ENCODE measurements at places on chromosomes 6 and 20.
A peak's percentile ranks its signal among the peaks of the same experiment; 100 is the strongest.

DNA sequence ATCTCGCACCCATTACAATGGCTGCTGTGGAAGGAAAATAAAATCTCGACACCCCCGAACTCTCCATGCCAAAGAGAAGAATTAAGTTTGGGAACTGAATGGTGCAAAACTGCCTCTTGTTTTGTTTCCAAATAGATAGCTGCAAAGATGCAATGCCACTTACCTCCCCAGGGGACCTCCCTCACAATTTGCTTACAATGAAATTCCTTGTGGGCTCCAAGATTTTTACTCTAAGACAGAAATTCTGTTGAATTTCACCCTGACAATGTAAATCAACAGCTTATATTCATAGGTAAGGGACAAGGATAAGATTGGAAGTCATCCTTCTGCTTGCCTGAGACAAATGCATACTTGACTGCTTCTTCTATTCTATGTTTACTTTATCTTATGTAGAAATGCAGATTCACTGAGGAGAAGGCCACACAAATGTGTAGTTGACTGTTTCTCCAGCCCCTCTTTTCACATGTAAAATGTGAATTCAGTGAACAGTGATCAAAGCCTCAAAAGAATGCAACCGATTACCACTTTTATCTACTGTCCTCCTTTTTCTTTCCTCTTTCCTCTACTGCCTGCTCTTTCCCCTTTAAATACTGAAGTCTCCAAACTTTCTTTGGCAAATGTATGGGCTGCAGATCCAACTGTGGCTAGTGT, 36.6 kb downstream of the ADGRF4 start:
- no peak for DNase-seq

DNA sequence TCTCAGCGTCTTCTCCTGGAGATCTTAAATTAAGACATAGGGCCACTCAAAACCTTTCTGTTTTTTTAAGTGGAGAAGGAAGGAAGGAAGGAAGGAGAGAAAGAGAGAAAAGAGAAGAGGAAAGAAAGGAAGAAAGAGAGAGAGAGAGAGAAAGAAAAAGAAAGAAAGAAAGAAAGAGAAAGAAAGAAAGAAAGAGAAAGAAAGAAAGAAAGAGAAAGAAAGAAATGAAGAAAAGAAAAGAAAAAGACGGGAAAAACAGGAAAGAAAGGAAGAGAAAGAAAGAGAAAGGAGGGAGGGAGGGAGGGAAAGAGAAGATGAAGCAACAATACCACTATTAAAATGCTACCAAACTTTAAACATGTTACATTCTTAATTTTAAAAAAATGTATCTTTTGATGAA, 336.5 kb upstream of the ARID1B start:
- no peak for DNase-seq

- DNase-seq: no peak
Measured at GRCh38 chr20:38986663-38987062, 24.5 kb downstream of the DHX35 start.

- peak; percentile 8 for DNase-seq
Measured at GRCh38 chr6:6972456-6972855, 135.3 kb upstream of the RREB1 start.

GRCh38 chr6:158730541-158730907, 80.7 kb downstream of the SYTL3 start:
- DNase-seq: no peak

DNA sequence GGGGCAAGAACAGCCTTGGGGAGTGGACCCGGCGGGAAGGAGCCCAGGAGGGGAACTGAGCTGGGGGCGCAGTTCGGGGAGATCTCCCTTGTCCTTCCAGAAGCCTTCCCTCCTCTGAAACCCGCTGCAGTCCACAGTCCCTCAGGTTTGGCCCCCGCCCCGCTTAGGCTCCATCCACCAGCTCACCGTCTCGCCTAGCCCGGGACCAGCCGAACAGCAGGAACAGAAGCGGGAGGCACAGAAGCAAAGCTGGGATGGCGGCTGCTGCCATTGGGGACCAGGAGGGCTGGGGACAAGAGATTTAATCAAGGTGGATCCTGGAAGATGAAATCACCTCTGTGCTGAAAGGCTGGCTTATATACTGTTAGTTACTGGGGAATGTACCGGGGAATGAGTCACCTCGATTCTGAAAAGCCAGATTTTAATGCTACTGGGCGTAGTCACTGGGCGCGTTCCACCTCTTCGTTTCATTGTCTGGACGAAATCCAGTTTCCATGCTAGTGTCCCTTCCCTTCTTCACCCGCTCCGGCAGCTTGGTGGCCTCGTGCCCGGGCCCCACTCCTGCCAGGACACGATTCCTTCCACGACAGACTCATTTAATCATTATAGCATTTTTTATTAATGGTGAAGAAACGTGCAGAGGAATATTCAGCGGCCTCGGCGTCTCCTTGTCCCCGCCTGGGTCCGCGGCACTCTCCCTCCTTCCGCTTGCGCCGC, at the start of gene RAET1L:
RAET1L (minus strand) TSS at position 332 of the 717 bp plus-strand sequence; CDS start at position 271, 61 bp downstream.
- peak; percentile 7 for DNase-seq

DNA sequence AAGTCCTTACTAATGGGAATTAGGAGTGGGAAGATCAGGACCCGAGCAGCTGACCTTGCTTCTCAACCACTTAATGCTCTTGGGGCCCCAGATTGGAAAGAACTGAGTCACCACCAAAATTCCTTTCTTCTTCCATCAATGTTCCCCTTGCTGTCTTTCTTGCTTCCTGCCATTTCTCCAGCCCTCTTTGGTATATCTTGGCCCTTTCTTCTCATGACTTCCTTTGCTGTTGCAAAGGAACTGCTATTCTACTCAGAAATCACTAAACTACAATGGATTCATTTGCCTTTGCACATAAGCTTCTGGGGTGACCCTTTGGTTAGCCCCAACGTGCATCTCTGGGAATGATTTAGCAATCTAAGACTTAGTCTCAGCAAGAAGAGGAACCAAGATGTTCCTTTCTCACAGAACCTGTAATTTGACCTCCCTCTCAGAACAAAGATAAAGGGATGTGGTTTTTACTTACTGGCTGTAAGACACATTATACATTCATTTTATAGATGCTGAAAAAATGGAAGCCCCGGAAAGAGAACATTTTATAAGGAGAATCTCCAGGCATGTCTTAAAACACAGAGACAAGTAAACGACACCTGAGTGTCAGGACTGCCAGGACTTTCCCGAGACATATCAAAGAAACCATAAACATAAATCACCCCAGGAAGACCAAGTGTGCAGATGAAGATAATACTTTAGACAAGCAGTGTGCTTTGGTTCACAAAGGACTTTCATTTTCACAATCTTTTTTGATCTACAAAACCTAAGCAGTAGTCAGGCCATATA, 99.0 kb upstream of the TNFAIP3 start:
- DNase-seq: peak; percentile 89

DNA sequence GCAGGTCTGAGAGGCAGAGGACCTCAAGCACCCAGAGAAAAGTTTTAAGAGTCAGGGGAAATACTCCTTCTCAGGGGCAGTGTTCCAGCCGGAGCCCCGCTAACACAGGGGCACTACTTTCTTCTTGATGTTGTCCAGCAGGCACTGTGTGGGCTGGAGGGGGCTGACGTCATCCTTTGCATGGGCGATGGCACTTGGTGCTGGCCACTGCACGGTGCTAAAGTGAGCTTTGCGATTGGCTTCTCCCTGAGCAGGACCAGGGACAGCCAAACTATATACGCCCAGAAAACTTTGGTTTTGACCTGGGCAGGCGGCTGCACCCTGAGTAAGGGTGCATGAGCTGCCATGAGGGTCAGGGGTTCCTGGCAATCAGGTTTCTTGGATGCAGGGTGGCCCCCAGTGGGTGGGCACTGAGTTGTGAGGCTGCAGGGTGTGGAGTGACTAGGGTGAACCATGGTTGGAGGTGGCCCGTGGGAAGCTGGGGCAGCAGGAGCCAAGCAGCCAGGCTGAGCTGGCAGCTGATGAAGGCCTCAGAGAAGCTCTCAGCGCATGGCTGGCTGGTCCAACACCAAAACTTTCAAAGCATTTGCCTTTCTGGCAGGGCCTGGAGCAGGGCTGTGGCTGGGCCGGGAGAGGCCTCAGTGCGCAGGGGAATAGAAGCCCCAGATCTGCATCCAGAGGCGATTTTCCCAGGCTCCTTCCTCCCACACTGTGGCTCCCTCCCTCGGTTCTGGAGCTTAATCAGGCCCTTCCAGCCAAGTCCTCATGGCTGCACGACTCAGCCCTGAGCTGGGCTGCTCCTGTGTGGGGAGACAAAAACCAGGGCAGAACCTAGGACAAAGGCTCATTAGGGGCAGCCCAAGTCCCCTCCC, 18.3 kb downstream of the MRPS18A start:
- DNase-seq: peak; percentile 42

GRCh38 chr6:46220352-46221221, 49.8 kb upstream of the ENPP5 start:
- no peak for DNase-seq

GRCh38 chr20:9129756-9130155, 60.9 kb downstream of the PLCB4 start:
- DNase-seq: no peak

DNA sequence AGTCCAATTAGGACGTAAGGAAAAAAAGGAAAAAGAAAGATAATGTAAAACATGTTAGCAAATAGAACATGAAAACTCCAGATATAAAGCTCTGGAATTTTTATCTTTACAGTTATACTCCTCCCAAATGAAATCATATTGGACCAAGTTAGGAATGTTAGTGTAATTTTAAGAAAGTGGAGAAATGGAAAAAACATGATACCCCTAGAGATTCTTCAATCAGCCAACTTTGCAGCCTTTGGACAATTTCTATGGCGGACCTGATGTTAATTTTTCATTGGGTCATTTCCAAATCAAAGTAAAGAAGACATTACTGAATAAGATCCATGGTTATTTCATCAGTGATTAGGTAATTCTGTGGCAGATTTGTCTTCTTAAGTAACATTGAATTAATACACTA, 748.7 kb downstream of the RFPL4B start:
- DNase-seq: no peak

DNA sequence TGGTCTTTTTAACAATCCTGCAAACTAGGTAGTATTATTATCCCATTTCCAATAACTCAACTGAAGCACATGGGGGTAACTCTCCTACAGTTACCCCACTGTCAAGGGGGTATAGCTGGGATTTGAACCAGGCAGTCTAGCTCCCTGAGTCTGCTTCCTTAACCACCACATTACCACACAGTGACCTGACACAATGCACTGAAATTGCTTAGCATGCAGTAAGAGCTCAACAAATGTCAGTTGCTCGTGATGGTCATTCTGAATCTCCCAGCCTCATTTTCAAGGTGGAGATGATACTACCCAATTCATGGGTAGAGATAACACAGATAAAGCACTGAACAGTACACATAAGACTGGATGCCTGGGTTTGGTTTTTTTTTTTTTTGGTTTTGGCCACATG, 193.2 kb upstream of the MYLIP start:
- DNase-seq: no peak

GRCh38 chr20:60477958-60478357, 519.7 kb downstream of the CDH26 start:
- DNase-seq: no peak

GRCh38 chr6:118617417-118617816, 34.0 kb downstream of the CEP85L start:
- no peak for DNase-seq

DNA sequence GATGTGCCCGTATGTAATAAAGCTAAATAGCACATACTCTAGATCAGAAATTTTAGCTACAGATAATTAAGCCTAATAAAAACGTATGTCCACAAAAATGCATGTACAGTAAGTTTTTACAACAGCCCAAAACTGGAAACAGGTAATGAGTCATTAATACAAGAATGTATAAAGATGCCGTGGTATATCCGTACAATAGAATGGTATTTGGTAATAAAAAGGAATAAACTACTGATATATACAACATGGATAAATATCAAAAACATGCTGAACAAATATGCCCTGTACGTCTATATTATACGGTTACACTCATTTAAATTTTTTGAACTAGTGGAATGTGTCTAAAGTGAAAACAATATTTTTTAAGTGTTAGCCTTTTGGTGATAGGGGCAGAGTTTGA, 128.2 kb upstream of the ADGRB3 start:
- DNase-seq: no peak

DNA sequence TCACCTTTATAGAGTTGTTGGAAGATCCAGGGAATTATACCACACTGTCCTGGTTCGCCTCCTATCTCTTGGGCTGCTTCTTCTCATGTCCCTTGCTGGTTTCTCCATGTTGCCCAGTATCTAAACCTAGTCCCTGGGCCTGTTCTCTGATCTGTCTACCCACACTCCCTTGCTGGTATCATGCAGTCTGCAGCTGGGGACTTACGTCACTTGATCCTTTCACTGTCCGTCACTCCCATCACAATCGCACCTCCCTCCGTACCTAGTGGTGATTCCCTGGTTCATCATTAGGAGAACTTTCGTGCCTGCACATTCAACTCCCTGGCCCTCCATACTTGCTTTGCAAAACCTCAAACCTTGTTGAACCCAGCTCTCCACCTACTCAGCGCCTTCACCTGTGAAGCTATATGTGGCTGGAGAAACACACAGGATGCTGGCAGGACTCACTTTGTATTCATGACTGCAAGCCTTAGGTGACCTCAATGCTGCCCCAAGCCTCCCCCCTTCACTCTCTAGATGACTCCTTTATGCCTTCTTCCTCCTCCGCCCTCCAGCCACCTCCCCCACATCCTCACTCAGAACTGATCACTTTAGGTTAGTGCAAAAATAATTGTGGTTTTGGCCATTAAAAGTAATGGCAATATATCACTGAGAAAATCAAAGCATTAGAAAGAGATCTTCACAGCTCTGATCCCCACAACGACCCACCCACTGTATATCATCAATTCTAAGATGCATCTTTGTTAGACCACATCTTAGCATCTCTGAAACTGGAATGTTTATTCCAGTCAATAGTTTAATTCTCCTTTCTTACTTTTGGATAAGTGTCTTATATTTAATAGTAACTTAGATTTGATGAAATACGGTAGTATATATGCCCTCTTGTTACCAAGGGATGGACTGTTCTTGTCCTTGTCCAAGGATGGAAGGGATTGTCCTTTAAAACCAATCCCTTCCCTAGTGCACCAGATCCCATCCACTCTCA, 26.4 kb downstream of the GDAP1L1 start:
- no peak for DNase-seq

DNA sequence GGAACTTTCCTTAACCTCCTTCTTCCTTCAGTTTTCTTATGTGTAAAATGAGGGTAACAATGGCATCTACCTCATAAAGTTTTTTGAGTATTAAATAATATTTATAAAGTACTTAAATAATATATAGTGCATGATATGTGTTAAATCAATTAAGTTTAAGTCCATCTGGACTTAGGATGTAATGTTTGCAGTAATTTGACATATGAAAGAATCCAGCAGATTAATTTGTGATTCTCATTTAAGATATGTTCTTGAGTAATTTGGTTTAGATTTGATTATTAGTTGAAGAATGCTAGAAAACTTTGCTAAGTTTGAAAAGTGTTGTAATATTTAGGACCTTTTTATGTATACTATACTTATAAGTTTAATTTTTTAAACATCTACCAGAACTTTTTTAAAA, 18.1 kb downstream of the KCTD20 start:
- DNase-seq: no peak

Data from skeletal muscle cell (primary cell).